NCI-H524 (cell line): ENCODE measurements at places on chromosomes 7 and 10.

- no peak for DNase-seq
These were observed 66.2 kb downstream of the FAM241B start for GRCh38 chr10:69696073-69696731.

DNA sequence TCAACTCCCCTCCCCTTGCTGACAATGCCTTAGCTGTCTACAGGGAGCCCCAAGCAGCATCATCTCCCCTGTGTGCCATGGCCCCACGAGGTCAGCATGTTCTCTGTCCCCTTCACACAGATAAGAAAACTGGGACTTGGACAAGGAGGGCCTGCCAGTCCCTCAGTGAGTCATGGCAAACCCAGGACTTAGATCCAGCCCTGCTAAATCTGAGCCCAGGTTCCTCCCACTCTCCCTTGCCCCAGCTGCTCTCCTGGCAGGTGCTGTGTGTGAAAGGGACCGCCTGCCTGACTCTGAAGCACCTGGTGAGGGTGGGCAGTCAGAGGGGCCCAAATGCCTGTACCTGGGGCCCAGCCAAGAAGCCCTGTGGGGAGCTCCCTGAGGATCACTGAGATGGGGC lies 7.4 kb downstream of the CRHR2 start:
- no peak for DNase-seq

- DNase-seq: no peak
These were observed 537.6 kb downstream of the TCERG1L start for GRCh38 chr10:130773941-130774340.

GRCh38 chr10:89873055-89873454 lies 171.7 kb downstream of the KIF20B start:
- no peak for DNase-seq

- DNase-seq: no peak
These were observed 47.4 kb downstream of the PRPF18 start for GRCh38 chr10:13634207-13634606.

- no peak for DNase-seq
These were observed 657.9 kb downstream of the NXPH1 start for GRCh38 chr7:9091282-9091681.

DNA sequence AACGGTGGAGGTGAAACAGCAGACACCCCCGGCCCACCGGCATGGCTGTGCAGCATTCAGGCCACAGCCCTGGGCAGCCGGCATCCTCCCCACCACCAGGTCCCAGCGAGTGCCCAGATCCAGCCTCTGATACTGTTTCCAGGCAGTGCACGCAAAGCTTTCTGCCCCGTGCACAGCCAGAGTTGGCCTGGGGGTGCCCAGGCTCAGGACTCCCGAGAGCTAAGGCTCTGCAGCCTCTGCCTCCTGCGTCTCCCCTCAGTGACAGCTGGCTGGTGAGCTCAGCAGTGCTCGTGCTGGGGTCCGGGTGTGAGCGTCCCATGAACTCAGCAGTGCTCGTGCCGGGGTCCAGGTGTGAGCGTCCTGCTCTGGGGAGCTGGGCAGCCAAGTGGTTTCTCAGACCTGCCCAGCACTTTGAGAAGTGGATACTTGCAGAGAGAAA lies 65.4 kb downstream of the CFAP46 start:
- no peak for DNase-seq

DNA sequence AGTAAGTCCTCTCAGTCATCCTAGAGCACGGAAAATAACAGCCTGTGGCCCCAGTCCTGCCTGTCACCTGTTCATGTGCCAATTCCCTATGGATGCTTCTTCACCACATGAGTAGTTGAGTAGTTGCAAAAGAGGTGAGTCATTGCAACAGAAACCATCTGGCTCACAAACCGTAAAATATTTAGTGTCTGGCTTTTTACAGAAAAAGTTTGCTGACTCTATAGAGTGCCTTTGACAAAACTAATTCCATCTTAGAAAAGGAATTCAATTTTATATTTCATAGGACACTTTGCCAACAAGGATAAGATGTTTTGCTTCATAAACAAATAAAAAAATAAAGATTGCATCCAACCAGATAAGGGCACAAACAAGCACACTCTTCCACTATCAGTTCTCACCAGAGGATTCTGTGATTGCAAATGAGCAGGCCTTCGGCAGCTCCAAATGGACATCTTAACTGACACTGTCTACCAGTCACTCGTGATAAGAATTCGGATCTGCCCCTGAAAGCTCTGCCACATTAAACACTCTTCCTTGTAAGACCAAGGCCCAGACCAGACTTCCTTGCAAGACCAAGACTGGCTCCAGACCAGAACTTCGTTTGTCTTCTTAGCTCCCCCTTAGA lies 242.7 kb upstream of the SEMA3C start:
- peak; percentile 93 for DNase-seq

DNA sequence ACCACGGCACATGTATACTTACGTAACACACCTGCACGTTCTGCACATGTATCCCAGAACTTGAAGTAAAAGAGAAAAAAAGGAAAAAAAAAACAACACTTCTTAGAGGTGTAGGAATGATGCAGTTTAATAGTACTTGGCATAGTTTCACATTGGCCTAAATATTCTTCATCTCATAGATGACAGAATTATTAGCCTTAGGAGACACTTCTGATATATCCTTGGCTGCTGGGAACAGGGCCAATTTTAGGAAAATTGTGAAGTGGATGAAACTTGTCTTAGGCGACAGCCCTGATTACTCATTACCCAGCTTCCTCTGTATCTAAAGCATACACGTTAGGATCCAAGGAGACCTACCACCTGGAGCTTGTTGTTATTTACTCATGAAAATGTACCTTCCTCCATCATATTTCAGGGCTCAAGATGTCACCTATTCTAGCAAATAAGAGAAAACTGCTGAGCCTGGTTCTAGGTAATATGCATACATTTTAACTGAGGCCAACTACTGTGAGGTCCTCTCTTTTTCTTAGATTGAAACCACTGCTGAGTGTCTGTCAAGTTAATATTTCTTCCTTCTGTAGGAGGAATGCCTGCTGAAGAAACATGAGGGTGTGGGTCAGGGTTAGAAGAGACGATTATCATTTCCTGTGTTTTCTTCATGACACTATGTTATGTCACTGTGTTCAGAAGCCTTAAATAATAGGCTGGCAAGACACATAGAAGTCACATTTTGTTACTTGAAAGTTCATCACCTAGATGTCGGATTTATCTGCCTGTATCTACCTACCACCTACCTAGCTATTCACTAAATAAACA lies 44.3 kb downstream of the CPED1 start:
- no peak for DNase-seq

DNA sequence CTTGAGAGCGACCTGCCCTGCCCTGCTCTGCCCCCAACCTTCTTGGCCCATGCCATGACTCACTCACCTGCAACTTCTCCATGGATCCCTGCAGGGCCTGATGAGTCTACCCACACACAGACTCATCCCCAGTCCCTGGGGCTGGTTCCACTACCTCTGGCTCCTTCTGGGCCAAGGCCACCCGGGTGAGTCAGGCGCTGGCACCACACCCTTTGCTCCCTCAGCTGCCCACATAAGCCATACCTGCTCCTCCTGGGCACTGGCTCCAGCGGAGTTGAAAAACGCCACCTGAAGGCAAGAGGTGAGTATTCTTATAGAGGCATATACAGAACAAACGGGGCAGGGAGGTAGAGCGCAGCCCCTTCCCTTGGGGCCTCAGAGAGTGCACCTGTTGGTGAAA lies 16.2 kb upstream of the MTPAP start:
- DNase-seq: no peak

GRCh38 chr10:72509941-72510340 lies 115.9 kb downstream of the MICU1 start:
- DNase-seq: no peak

DNA sequence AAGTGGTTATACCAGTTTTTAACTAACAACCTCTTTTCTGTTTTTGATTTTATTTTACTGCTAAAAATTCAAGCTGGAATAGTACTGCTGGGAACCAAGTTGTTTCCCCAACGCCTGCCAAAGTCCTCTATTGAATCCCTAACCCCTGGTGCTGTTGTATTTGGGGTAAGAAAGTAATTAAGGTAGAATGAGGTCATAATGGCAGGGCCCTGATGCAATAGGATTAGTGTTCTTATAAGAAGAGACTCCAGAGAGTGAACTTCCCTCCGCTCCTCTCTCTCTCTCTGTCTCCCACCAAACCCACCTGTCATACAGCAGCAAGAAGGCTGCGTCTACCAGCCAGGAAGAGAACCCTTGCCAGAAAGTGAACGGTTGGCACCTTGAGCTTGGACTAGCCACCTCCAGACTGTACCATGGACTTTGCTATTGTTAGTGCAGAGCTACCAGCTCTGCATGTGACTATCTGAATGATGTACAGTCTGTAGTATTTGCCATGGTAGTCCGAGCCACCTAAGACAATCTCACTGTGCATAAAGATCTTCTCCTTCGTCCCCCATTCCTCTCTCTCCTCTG lies 86.5 kb upstream of the KLF6 start:
- no peak for DNase-seq

GRCh38 chr7:140617081-140617480 lies 23.5 kb downstream of the DENND2A start:
- no peak for DNase-seq

DNA sequence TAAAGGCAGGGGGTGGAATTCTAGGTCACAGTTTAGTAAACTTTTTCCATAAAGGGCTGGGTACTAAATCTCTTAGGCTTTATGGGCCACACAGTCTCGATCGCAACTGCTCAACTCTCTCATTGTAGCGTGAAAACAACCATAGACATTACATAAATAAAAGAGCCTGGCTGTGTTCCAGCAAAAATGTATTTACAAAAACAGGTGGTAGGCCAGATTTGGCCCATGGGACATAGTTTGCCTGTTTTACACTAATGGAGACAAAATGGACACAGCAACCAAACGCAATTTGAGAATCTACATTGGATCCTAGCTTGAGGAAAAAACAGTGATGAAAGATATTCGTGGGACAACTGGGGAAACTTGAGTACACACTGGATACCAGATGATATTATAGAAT lies 23.2 kb upstream of the MALSU1 start:
- no peak for DNase-seq

DNA sequence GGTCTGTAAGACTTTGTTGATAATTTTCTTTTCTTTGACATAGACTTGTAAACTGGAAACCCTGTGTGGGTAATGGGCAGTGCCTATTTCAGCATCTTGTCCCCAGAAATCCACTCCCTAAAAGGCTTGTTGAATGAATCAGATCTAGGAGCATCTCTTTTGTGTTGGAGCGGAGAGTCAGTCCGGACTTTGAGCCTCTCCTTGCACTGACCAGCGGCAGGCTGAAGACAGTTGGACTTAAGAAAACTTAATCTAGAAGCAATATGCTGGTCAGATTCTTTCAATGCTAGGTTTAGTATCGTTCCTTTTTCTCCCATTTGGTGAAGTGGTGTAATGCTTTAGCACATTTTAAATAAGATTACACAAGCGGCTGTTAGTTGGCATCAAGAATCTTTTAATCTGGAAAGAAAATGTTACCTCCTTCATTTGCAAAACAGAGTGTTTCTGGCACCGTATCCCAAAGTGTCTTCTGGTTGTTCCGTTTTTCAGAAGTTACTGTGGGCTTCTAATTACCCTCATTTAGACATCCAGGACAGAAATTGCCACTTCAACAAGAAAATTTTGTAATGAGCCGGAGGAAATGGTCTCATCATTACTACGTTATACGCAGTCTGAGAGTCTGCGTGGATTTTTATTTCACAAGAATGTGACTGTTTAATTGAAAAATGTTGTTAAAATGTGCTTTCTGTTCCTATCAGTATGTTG lies 74.7 kb downstream of the CUX1 start:
- DNase-seq: no peak

- no peak for DNase-seq
These were observed 3.5 kb upstream of the NACAD start for GRCh38 chr7:45092100-45092930.

DNA sequence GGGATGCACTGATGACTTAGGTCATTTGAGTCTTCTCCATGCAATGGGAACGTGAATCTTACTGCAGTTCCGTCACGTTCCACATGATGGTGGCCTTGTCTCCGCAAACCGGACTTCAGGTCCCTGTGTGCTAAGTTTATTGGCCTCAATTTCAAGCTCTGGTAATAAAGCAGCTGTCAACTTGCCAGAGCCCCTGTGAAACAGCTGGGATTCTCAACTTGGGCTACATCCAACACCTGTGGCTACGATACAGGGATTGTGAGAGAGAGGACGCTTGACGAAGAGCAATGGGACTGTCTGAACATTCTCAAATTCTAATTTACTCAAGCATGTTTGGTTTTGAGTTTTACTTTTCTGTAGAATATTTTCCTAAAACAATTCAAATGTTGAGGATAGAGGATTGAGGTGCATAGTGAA lies 174.2 kb downstream of the PTN start:
- peak; percentile 95 for DNase-seq

GRCh38 chr7:124761164-124761715 lies 4.4 kb downstream of the GPR37 start:
- DNase-seq: no peak

DNA sequence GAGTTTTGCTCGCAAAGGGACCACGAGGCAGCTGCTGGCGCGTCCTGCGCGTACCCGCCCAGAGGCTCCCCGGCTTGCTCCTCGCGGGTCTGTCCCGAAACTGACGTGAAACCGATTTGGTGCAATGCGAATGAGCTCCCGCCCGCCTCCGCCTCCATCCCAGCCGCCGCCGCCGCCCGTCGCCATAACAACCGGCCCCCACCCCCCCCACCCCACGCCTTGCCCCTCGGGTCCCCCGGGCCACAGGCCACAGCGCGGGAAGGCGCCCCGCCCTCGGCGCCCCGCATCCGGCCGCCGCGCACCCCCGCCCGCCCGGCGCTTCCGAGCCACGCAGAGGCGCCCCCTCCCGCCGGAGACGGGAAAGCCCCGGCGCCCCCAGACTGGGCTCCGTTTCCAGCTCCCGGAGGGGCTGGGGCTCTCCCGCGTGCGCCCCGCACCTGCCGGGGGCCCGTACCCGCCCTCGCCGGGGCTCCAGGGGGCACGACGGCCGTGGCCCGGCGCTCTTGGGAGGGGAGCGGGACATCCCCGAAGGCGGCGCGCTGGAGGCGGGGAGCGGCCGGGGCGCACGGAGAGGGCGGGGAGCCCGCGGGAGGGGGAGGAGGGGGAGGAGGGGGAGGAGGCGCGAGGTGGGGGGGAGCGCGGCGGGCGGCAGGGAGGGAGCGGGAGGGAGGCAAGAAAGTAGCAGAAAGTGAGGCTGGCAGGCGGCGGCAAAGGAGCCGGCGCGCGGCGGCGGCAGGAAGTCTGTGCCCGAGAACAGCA lies at the start of gene CAMK1D:
Gene CAMK1D (plus strand): TSS at position 678 of the 759 bp plus-strand sequence.
- no peak for DNase-seq

GRCh38 chr7:112395893-112396292 lies 54.4 kb upstream of the IFRD1 start:
- no peak for DNase-seq

DNA sequence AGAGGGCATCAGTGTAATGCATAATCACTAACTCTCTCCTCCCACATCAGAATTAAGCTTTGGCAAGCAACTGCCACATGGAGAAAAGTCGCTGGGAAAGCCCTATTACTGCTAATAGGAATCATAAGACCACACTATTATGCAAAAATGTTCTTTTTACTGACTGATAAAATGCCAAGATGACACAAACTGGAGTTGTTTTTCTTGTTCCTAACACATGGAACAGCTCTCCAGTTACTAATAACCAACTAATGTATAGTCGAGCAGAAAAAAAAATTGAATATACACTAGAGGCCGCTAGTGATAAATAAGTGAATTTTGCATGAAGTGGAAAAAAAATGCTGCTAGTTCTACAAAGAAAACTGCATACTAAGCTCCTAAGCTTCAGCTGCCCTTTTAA lies 165.6 kb downstream of the TPK1 start:
- no peak for DNase-seq

- DNase-seq: no peak
These were observed 49.5 kb downstream of the ZNF37A start for GRCh38 chr10:38143587-38143986.
